Stimulated activated CD4-positive, alpha-beta T cell treated with anti-CD3 and anti-CD28 coated beads, Interleukin-2, amount 100 ng/mL, for 4 hours (primary cell): ENCODE measurements at places on chromosomes 3 and 15.

GRCh38 chr15:69126054-69126469 is 34.4 kb upstream of the GLCE start:
- no peak for DNase-seq

GRCh38 chr3:158568784-158569183 is 2.2 kb upstream of the MLF1 start:
- DNase-seq: no peak

- no peak for DNase-seq
These were observed 2.5 kb upstream of the TRPM1 start for GRCh38 chr15:31104003-31104402.

DNA sequence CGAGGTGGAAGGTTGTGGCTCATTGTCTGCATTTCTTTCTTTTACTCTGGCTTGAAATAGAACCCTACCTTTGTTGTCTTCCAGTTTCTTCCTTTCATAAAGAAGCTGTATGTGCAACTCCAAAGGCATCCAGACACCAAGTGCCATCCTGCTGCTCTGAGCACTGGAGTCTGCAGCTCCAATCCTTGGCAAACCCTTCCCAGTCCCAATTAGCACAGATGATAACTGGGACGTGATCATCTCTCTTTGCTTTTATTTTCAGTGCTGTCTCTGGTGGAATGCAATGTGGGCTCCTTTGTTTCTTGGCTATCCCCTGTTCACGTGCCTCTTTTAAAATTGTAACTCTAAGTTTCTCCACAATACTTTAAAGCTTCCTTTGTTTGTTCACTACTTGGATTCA is 140.9 kb downstream of the AQP9 start:
- no peak for DNase-seq

DNA sequence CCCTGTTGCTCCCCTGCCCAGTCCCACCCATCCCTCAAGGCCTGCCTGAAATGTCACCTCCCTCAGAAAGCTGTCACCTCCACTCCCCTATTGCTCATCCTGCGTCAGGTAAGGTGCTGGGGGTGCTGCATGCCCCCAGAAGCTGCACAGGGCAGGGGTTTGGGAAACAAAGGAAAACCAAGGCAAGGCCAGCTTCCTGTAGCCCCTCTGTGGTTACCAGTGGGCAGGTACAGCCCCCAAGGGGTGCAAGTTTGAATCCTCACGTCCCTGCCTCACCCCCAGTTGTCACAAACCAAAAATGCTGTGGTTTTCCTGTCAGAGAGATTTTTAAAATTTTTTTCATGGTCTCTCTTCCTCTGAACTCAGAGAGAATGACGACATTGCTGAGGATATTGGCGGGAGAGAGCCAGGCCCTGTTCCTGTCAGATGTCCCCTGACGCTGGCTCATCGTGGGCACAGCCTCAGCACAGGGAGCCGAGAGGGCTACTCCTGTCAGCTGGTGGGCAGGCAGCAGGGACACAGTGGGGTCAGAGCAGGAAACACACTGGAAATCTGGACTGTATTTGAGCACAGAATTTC is 27.0 kb downstream of the PSTPIP1 start:
- DNase-seq: no peak

DNA sequence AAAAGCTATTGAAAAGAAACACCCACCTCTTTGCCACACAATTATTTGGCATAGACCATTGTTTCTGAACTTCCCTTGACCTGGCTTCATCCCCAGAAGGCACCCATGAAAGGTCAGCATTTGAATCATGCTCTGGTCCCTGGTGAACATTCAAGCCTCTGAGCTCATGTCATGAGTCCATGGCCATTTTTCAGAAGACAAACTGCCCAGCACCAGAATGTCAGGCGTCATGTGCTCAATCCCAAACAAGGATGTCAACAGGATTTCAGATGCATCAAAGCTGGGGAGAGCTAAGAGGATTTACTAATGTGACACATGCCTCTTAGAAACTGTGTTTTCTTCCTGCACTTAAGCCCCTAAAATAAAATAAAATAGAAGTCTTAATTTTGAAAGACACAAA is 41.3 kb downstream of the TMED3 start:
- DNase-seq: no peak

DNA sequence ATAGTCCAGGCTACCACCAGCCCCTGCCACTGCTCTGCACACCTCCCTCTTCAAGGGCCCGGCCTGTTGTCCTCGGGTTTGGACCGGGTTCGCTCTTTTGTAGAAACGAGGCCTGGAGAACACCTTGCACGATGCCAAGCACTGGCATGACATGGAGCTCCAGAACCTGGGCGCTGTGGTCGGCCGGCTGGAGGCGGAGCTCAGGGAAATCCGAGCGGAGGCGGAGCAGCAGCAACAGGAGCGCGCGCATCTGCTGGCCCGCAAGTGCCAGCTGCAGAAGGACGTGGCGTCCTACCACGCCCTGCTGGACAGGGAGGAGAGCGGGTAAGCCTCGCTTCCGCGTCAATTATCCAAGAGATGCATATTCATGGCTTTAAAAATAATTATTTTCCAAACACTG is 72.4 kb downstream of the BFSP2 start:
- no peak for DNase-seq

- DNase-seq: no peak
These were observed 181.8 kb downstream of the SSR3 start for GRCh38 chr3:156373095-156373494.

- no peak for DNase-seq
These were observed 49.5 kb downstream of the CCDC12 start for GRCh38 chr3:46926871-46927717.

- DNase-seq: no peak
These were observed 161.5 kb downstream of the ARRDC4 start for GRCh38 chr15:98121957-98122356.
